Stimulated activated CD4-positive, alpha-beta T cell treated with anti-CD3 and anti-CD28 coated beads, Interleukin-1b, Interleukin-23, amount 100 ng/mL, for 24 hours (primary cell): ENCODE measurements at places on chromosomes 4 and X.

GRCh38 chr4:173288296-173288695, 45.9 kb downstream of the HMGB2 start:
- peak; percentile 66 for DNase-seq

DNA sequence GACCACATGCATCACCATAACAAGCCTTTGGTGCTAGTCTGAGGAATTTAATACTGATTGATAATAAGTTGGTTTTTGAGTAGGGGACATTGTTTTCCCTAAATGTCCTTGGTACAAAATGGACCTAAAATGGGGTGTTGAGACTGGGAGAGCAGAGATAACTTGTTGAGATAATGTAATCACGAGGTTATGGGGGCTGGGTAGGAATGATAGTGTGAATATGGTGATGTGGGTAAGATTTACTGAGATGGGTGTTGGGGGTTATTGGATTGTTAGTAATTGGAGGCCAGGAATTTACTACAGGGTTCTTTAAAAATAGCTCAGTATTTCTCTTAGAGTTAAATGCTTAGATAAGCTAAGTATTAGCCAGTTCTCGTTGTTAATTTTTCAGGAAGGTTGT, 3.9 kb downstream of the BMP2K start:
- DNase-seq = no peak

GRCh38 chr4:33551244-33551643, 2693.1 kb downstream of the ARAP2 start:
- DNase-seq = no peak

GRCh38 chrX:133658293-133658911, 243.1 kb upstream of the GPC4 start:
- no peak for DNase-seq

DNA sequence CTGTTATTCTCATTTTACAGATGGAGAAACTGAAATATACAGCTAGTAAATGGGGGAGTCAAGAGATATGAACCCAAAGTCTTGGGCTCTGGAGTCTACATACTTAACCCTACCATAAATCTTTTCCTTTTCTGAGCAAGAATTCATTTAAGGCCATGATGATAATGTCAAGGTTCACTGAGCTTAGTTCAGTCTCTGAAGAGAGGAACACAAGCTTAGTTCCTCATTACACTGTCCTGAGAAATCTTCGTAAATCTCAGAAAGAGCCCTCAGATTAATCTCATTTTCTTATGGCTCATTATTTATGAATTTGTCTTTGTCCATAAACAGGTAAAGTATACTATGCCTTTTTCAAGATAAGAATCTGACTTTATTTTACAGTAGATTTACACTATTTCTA, 104.2 kb downstream of the SATL1 start:
- no peak for DNase-seq

DNA sequence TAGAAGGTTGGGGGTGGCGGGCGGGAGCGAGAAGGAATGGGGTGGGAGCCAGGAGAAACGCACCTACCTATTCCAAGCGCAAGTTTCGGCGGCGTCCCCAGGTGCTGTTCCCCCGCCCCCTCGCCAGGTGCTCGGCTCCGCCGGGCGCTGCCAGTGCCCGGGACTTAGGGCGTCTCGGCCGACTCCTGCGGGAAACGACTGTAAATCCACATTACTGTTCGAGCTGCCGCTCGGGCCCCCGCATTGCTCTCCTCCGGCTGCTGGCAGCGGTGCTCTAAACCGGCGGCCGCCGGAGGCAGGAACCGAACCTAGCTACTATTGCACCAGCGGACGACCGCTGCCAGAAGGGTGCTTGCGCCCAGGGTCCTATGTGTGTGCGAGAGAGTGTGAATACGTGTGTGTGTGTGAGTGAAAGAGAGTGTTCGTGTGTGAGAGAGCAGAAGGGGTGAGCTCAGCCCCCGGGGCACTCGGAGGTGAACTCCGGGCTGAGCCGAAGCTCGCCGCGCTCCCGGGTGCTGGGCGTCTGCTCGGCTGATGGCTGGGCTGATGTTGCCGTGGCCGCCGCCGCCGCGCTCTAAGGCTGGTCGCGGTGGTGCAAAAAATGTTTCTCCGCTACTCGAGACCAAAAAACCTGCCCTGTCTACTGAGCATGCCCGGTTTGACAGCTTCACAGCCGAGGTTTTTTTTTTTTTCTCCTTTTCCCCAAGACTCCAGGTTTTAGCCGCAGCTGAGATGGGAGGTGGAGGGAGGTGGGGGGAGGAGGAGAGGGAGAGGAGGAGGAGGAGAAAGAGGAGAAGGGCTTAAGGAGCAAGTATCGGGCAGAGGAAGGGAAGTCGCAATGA, 115.7 kb upstream of the TEX13C start:
- DNase-seq = no peak

- DNase-seq = no peak
These were observed 60.7 kb downstream of the IL15 start for GRCh38 chr4:141697116-141697515.

GRCh38 chrX:9626379-9626778, 139.3 kb downstream of the GPR143 start:
- no peak for DNase-seq

GRCh38 chr4:182207830-182208396, 35.3 kb upstream of the TENM3 start:
- no peak for DNase-seq

- no peak for DNase-seq
These were observed 3.2 kb downstream of the HMX1 start for GRCh38 chr4:8868321-8869001.

DNA sequence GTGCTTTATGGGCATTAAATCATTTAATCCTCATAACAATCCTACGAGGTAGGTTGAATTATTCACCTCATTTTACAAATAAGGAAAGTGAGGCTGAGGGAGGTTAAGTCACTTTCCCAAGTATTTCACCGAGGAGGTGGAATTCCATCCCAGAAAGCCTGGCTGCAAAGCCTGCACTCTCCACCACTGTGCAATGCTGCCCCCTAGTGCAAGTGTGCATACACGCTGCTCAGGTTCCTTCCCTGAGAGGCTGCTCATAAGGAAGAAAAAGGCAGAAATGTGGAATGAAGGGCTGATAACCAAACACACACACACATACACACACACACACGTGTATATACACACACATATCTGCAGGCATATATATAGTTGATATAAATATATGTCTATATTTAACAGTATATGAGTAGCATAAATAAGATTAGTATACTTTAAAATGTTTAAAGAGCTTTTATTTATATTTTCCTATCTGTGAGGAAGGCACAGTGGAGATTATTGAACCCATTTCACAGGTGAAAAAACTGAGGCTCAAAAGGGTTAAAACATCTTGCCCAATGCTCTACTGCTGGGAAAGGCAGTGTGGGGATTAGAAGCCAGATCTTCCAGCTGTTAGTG, 714.5 kb upstream of the TENM3 start:
- DNase-seq = no peak

DNA sequence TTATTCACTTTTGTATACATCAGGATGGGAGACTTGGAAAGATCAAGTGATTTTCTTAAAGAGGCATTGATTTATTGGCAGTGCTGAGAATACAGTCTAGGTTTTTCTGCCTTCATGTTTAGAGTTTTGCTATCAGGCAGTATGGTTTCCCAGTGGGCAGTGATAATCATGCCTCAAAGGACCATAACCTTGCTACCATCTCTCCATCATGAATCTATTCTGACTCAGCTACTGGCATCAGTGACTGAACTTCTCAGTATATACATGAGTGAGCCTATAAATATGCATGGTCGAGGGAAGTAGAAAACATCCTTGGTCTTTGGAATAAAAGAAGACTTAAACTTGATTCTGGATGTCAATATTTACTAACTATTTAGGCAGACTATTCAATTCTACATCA, 562.0 kb upstream of the AADAT start:
- no peak for DNase-seq

GRCh38 chr4:102869569-102870197, 891 bp downstream of the CISD2 start:
- no peak for DNase-seq

DNA sequence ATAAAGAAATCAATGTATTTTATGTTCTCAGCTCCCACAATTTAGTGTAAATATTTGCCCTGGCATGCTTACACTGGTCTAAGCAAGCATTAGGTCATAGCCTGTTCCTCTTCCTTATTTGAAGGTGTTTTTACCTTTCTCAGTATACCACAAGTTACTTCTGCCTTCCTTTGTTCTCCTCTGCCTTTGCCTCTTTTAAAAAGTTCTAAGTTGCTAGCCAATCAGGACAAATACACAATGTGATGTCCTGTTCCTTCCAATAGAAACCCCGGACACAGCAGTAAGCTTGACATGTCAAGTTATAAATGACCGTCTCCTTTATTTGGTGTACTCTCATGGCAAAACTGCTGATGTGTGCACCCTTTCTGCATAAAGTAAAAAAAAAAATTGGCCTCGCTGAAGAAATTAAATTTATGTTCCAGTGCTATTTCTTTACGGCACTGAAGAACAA, 49.4 kb downstream of the UGT2B10 start:
- DNase-seq = no peak

DNA sequence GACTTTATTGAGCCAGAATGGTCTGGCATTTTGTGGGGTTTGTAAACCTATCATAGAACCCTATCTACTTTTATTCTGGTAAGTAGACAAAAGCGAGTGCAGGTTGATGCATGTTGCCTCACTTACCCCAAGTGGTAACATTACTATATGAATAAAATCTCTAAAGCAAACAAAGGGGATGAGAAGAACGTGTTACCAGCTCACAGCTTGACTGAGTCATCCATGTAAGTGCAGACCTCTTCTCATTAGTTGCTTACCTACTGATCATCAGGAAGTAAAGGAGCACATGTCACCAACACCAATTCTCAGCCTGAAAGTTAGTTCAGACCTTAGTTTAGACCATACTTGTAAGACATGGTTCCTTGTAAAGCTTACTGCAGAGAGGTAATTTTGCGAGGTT, 1328.3 kb downstream of the C4orf33 start:
- DNase-seq = no peak

- DNase-seq = no peak
These were observed 605.9 kb upstream of the DIPK2B start for GRCh38 chrX:45806410-45807121.

DNA sequence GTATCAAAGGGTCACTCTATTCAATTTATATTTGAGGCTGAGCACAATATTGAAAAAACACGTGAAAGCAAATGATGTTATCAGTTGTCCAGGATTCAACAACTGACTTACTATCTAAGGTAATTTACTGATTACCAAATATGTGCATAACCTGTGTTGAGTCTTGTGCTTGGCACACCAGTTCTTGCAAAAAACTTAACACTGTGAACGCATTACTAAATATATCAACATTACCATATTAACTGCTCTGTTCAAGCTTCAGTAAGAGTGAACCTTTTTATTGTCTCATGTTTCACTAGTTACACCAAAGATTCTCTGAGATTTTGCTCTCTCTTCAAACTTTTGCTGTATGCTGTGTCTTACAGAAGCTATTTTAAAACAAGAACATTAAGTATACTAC, 38.4 kb downstream of the PPARGC1A start:
- DNase-seq = no peak

- DNase-seq = no peak
These were observed 496.6 kb downstream of the TRAM1L1 start for GRCh38 chr4:116588783-116589182.

GRCh38 chr4:75302648-75303047, 211.6 kb downstream of the RCHY1 start:
- DNase-seq = no peak

DNA sequence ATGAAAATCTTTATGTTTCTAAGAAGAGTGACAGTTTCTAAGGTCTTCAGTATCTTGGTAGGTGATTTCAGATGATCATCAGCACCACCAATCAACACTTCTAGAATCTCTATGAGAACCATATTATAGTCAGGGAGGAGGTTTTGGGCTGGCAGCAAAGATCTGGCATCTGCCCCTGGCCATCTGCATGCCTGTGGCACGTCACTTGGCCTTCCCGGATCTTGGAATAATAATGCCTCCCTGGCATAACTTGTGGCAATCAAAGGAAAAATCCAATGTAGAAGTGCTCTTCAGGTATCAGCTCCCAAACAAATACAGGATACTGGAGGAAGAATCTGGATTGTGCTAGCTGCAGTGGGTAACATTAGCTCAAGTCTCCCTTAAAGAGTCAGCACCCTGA, 57.3 kb downstream of the RASL11B start:
- no peak for DNase-seq

DNA sequence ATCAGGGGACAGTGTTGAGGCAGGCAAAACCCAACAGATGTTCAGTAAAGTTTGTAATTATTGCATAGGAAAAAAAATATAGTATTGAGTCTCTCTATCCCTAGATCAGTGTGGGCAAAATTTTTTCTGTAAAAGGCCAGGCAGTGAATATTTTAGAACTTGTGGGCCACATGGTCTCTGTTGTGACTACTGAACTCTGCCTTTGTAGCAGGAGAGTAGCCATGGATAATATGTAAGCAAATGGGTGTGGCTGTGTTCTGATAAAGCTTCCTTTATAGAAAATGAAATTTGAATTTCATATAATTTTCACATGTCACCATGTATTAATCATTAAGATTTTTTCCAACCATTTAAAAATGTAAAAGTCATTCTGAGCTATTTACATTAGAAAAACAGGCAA, 193.1 kb downstream of the MID1 start:
- DNase-seq = no peak

- no peak for DNase-seq
These were observed 148.7 kb downstream of the PTCHD1 start for GRCh38 chrX:23483396-23483795.

GRCh38 chrX:37813570-37813969, 33.7 kb downstream of the CYBB start:
- no peak for DNase-seq

GRCh38 chr4:38466401-38466800, 197.6 kb upstream of the KLF3 start:
- DNase-seq = no peak

GRCh38 chrX:45743081-45743533, 542.4 kb upstream of the DIPK2B start:
- no peak for DNase-seq

DNA sequence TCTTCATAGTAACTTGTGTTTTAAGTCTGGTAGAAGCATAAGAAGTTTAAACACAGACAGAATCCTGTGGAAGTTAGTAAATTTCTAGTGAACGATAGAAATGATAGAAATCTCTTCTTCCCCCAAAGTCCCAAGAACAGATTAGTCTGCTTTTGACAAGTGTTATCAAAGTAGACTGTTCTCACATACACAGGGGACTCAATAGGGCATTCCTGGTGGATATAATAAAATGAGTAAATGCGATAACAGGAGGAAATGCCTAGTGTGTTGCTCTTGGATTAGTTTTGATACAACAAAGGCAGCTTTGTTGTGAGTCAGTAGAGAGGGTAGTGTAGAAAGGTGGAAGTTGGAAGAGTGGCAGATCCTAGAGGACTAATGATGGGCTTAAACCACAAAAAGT, 43.5 kb downstream of the CLCN3 start:
- DNase-seq = no peak

GRCh38 chrX:45709381-45709780, 508.7 kb upstream of the DIPK2B start:
- DNase-seq = no peak

- DNase-seq = no peak
These were observed 40.3 kb downstream of the LRBA start for GRCh38 chr4:150974750-150975149.

- no peak for DNase-seq
These were observed 675 bp downstream of the L1CAM start for GRCh38 chrX:153885208-153885787.

- no peak for DNase-seq
These were observed 2.1 kb downstream of the PDS5A start for GRCh38 chr4:39975488-39976089.
